Glomerular endothelial cell (primary cell): ENCODE measurements at places on chromosomes 7 and 10. TPM values are rescaled to one million over a fixed set of nuclear protein-coding genes. Genes with fewer than 3 reads are reported as not detected.

PNLIPRP3 gene
- not detected in 2 replicates for total RNA-seq

SLC26A5 gene
- not detected in 2 replicates for total RNA-seq

PRSS37 gene
- not detected in 2 replicates for total RNA-seq

ADAM22 gene
- total RNA-seq: 0.39 and 1.1 TPM in 2 replicates

NEUROD6 gene
- total RNA-seq: not detected in 2 replicates

- DNase-seq: no peak
These were observed 41.4 kb downstream of the VAX1 start for GRCh38 chr10:117096599-117097201.

DNA sequence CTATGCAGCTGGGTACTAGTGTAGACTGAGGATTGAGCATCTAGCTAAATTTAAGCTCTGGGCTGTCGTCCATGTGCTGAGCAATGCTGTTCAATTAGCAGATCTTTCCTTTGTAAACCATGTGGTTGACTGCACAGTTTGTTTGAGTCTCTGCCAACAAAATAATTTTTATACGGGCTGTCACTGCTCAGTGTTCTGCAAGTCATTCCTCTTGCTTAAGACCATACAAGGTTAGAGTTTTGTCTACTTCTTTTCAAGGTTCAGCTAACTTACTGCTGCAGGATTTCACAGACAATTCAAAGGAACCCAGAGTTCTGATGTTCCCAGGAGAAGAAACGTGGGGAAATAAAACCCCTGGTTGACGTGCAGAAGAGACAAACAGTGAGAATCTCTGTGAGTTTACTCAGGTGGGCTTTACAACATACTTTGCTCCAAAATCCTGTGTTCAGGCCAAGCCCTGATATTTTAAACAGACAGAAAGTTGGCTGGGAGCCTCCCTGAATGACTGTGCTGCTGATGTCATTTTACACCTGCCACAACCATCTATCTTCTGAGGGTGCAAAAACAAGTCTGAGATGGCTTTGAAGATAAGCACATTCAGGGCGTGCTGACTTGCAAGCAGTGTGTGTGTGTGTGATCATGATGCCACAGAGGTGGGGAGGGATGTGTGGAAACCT, 177.1 kb upstream of the SVIL start:
- no peak for DNase-seq

DNA sequence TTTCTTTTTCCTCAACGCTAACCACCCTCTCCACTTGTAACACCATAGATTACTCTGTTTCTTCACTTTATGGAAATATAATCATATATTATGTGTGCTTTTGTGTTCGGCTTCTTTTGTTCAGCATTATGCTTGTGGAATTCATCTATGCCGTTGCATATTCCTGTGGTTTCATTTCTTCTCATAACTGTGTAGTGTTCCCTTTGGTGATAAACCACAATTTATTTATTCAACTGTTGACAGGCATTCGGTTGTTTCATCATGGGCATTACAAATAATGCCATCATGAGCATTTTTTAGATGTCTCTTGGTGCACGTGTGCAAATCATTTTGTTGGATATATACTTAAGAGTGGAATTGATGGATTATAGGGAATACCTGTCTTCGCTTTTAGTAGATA, 12.1 kb downstream of the AVL9 start:
- DNase-seq: no peak

GRCh38 chr7:116843378-116843777, 19.0 kb upstream of the CAPZA2 start:
- DNase-seq: no peak

DNA sequence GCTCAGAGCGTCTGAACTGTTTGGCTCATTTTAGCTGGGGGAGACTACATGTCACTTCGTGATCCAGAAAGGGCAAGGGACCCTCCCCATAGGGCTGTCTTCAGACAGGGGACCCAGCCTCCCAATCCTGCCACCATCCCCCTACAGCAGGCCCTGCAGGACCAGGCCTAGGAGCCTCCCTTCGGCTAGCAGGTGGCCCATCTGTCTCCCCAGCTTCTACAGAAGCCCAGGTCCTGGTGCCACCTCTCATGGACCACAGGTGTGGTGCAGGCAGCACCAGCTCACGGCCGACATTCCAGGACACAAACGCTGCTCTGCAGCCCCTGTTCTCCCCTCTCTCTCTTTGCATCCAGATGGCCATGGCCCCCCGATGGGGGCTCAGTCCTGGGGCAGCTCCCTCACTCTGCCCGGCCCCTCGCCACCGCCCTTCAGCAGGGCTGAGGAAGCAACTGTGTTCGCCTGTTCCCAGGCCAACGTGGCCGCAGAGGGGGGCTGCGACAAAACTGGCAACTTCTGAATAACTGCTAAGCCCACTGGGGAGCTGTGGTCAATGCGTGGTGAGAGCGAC, 10.3 kb downstream of the TECPR1 start:
- no peak for DNase-seq

DNA sequence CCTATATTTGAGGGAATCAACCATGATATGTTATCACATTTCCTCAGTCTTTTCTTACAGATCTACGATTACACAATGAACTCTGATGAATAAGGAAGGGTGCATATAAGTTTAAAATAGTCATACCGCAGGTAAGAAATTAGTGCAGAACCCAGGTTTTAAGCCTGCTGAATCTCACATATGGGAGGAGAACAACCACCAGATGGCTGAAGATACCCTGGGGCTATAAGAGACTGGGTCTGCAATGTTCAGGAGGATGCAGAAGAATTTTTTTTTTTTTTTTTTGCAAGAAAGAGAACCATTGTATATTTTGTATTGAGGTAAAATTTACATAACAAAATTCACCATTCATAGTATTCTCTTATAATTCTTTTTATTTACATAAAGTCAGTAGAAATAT, 372.3 kb upstream of the MYO3A start:
- DNase-seq: no peak

DNA sequence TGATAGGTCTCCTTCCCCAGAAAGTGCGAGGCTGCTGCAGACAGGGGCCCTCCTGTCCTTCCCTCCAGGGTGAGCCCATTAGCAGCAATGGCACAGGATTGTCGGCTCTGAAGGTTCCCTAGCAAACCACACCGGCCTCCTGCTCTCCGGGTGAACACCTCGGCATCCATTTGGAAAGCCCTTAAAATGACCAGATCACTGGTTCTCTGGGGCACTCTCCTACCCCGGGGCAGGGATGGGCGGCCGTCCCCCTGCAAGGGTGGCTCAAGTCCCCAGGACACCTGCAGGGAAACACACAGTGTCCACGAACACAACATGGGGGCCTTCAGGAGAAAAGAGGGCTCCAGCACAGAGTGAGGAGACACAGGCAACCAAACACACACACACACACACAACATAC, 459.1 kb downstream of the PTPRN2 start:
- no peak for DNase-seq

DNA sequence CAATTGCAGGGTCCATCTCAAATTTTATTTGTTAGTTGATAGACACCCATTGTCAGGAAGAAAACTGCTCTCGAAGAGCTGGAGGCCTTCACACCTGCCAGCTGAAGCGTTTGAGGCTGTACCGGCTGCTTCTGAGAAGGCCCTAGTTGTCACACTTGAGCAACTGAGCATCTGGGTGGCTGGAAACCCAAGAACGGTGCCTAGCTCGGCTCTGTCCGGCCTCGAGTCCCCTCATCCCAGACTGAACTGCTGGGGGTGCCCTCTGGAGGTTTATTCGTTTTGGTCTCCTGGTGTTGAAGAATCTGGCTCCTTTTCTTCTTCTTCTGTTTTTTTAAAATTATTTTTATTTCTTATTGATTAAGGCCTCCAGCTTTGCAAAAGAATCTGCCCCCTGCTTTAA, 59.3 kb upstream of the EXOC6 start:
- no peak for DNase-seq

- no peak for DNase-seq
These were observed 2.8 kb downstream of the FAM20C start for GRCh38 chr7:195010-195829.

DNA sequence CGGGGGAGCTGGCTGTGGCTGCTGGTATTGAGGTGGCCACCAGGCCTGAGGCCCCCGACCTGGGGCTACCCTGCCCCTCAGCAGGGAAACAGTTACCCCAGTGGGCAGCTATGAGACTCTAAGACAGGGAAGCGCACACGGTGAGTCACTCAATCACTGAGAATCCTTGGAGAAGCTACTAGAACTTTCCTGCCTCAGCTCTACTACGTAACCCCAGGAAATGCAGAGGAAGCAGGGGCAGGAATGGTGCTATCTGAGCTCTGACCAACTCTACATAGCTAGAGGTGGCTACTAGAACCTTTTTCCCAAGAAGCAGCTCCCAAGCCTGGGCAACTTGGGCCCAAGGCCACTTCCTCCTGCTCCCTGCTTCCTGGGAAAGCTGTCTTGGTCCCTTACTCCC, 11.8 kb downstream of the DNAJB12 start:
- DNase-seq: no peak

DNA sequence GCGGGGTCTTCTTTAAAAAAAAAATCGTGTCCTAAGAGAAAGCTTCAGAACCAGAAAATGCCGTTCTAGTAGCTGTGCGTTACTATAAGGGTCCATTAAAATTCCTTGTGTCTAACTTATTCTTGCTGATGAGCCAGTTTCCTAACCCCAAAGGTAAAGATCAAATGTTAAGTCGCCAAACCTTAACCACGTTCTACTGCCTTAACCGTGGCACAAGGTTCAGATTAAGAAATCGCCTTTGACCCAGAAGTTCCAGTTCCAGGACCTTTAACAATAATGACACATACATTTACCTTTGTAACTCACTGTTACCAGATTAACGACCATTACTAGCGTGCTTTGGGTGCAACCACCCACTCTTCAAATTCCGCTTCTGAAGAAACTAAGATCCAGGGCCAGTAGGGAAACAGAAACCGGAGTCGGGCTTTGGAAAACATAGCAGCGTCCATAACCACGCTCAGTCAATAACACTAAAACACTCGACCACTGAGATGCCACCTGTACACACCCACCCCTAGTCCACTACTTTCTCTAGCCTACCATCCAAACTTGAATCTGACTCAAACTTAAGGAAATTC, 620 bp downstream of the BET1 start:
- DNase-seq: no peak

GRCh38 chr7:139700505-139701235, 77.1 kb downstream of the HIPK2 start:
- no peak for DNase-seq

- no peak for DNase-seq
These were observed 12.0 kb upstream of the AQP1 start for GRCh38 chr7:30899630-30900029.

DNA sequence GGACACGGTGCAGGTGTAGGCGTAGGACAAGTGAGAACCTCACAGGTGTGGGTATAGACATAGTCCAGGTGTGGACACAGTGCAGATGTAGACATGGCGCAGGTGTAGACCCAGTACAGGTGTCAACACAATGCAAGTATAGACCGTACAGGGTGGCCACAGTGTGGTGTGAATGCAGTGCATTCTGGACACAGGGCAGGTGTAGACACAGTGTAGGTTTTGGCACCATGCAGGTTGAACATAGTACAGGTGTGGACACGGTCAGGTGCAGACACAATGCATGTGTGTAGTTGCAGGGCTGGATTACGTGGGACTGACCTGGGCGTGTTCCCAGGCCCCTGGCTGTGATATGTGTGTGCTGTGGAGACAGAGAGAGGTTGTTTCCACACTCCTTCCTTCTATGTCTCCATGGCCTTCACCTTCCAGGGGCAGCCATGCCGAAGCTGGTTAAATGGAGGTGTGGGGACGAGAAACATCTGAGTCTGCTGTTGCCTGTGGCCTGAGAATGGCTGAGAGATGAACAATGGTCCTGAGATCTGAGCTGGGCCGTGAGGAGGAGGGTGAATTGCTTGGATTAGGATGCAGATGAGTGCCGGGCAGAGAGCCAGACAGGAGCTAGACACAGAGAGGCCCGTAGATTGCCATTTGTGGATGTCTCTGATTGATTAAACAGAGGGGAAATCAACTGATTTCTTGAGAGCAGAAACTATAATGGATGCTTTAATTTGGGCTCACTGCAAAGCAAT, 343.9 kb upstream of the SHH start:
- DNase-seq: no peak

DNA sequence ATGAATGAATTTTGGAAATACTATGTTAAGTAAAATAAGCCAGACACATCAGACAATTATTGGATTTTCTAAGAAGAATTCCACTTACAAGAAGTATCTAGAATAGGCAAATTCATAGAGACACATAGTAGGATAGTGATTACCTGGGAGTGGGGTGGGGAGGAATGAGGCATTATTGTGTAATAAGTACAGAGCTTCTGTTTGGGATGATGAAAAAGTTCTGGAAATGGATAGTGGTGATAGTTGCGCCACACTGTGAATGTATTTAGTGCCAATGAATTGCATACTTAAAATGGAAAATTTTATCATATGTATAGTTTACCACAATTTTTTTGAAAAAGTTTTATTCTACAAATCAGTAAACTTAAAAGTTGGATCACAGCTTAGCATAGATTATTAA, 297.2 kb upstream of the KAT6B start:
- DNase-seq: no peak

- no peak for DNase-seq
These were observed 132.3 kb downstream of the PLXNA4 start for GRCh38 chr7:132443761-132444520.

DNA sequence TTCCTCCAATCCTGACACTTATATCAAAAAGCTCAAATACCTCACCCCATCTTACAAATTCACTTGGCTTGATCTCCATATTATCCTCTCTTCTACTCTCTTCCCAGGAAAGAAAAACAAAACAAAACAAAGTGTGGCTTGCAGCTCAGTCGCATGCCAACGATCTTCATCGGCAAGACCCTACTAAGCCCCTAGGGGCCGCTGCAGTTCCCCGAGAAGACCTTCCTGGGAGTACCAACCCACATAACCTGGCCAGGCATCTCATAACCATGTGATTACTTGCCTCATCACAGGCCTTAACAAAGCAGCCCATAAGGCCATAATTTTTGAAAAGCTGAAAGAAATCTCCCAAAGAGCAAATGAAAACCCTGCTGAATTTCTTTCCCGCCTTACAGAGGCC, 103.7 kb downstream of the ZNF92 start:
- DNase-seq: no peak

- DNase-seq: no peak
These were observed 9.5 kb downstream of the C10orf53 start for GRCh38 chr10:49688920-49689319.
